ENCODE measurements at places on chromosomes 1 and 21.

DNA sequence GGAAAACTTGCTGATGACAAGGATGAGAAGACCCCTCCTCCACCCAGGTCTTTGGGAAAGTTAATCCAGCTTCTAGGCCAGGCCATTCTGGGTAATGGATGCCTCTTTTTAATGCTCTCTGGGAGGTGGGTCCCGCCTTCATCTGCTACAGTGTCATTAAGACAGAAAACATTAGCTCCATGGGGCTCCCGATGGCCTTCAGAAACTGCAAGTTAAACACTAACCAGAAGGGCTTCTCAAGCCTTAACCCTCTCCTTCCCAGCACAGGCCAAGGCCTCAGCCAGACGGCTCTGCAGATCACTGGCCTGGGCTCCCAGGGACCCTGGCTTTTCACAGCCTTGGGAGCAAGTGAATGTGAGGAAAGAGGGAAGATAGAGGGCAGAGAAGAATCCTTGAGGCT, 364.9 kb downstream of the MATN1 start:
- no peak for DNase-seq

- no peak for DNase-seq
These were observed 55.3 kb downstream of the CHD5 start for GRCh38 chr1:6124746-6125365.

GRCh38 chr1:41950820-41951219, 32.1 kb upstream of the HIVEP3 start:
- no peak for DNase-seq

GRCh38 chr1:178371235-178371634, 125.5 kb downstream of the CLEC20A start:
- DNase-seq, result no peak

- no peak for DNase-seq
These were observed 27.3 kb downstream of the KIAA2013 start for GRCh38 chr1:11898831-11899467.

DNA sequence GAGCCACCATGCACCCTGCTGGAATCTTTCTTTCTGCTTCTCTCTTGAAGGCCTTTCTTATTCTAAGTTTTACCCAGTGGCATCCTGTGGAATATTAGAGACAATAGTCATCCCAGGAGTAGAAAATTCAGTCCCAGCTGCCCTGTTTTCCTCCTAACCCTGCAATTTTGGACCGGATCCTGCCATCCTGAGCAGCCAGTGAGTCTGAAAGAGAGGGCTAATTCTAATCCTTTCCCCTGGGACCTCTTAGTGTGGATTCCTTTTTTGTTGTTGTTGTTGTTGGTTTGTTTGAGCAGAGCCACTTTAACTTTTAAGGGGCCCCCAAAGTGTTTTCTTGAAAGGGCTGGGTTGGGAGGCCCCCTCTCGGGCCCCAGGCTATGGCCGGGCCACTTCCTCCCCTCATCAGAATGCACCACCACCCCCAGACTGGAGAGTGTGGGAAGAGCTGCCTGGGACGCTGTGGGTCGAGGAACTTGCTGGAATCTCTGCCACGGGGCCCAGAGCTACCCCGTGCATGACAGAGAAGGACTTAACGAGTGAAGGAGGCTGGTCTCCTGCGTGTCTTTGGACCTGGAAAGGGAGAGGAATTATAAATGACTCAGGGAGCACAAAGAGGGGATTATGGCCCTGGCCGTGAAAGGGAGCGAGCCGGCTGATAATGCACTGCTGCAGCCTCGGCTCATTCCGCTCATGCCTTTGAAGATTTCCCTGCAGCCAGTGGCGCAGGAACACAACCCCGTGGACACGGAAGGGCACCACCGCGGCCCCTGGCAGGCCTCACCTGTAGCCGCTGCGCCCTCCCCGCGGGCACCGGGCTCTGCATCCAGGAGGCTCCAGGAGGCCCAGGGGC, 81.0 kb upstream of the AKT3 start:
- DNase-seq, result no peak

- no peak for DNase-seq
These were observed 15.2 kb upstream of the CLSTN1 start for GRCh38 chr1:9838946-9839345.

DNA sequence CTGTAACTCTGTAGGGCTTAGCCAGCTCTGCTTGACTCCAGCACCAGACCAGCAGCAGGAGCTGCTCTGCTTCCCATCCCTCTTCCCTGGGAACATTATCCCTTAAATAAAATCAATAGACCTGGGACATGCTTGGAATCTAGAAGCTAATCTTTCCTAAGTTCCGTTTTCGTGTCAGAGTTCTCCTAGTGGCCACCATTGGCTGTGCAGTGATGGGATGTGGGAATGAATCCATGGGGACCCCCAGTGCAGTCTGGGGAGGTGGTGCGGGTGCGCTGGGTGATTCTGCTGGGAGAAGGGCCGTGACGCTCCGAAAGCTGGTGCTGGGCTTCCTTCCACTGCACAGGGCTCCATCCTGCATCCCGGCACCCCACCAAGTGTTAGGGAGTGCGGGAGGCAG, 202.7 kb downstream of the CAMTA1 start:
- no peak for DNase-seq

GRCh38 chr1:18505666-18506065, 24.9 kb downstream of the KLHDC7A start:
- no peak for DNase-seq

- no peak for DNase-seq
These were observed 103.6 kb downstream of the GALNT2 start for GRCh38 chr1:230170622-230171021.

GRCh38 chr1:234549447-234550021, 60.4 kb downstream of the IRF2BP2 start:
- no peak for DNase-seq

GRCh38 chr1:3011631-3012455, 9.4 kb upstream of the ACTRT2 start:
- DNase-seq, result no peak

- no peak for DNase-seq
These were observed 85.4 kb downstream of the TBX15 start for GRCh38 chr1:118902711-118903191.

DNA sequence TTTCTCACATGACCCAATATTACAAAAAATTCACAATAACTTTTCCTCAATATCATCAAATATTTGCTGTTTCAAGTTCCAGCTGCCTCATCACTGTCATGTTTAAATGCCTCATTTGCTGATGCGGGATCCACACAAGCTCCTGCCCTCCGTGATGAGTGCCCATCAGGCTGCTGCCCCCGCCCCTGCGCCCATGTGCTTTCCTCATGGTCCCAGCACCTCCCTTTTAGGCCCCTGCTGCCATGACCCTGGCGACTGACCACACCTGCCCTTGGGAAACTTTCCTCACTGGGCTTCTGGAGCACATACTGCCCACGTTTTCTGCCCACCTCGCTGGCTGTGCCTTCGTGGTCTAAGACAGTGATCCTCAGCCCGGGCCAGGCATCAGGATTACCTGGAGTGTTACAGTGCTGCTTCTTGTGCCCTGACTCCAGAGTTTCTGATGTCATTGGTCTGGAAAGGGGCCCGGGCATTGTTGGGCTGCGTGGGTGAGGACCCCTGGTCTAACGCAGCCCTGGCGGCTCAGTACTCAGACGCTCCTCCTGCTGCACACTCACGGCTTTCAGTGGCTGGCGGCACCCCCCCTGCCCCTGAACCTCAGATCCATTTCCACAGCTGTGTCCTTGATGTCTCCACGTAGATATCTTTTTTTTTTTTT, 20.5 kb downstream of the PLEKHM2 start:
- DNase-seq, result no peak

DNA sequence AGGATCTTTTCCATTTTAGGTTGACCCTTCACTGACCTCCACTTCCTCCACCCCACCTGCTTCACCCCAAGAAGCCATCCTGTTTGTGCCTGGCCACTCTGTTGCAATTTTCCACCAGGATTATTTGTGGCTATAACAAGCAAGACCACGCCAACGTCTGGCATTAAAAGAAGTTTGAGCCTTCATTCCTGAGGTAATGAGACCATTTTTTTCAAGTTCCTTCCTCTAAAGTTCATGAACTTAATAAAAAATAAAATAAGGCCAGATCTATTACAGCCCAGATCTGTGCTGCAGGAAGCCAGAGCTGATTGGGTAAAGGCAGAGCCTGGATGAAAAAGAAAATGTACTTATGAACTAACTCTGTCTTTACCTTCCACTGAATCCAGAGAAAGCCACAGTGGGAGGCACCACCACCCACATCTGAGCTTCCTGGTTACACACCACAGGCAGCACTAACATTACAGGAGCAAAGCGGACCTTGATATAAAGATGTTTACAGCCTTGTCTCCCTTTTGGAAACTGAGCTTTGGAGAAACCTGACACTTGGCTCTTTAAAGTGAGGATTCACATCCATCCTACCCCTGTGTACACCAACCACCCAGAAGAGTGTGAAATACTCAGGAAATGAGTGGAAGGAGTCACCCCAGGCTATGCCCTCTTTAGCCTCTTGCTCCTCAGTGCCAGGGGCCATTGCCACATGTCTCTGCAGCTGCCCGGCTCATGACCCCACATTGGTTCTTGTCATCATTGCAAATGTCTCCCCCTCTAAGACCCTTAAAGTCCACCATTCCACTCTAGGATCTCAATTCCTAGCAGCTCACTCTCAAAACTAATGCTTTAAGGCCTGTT, 293.6 kb downstream of the PLPP3 start:
- DNase-seq, result no peak

DNA sequence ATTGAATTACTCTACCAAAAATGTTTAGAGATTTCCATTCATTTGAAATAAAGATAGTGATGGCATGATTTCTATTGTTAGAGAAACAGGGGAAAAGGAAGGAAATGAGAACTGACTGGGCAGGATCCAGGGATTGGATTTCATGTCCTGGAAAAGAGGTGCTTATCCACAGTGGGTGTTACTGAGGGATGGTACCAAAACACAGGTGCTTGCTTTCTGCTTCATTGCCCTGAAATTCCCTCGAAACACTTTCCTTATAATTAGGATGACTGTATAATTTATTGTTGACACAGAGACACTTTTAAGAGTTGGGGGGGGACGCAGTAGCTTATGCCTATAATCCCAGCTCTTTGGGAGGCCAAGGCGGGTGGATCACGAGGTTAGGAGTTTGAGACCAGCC, 185.0 kb upstream of the KCNK2 start:
- DNase-seq, result no peak

DNA sequence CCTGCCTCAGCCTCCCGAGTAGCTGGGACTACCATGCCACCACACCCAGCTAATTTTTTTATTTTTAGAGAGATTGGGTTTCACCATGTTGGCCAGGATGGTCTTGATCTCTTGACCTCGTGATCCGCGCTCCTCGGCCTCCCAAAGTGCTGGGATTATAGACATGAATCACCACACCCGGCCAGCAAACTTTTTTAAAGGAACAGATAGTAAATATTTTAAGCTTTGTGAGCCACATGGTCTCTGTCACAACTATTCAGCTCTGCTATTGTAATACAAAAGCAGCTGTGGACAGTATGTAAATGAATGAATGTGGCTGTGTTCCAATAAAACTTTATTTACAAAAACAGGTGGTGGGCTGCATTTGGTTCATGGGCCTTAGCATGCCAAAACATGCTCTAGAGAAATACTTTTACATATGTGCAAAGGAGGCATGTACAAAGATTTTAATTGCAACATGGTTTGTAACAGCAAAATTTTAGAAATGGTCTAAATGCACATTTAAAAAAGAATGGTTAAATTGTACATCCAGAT, 47.0 kb downstream of the CDCP2 start:
- no peak for DNase-seq

- DNase-seq, result no peak
These were observed 982 bp upstream of the IL24 start for GRCh38 chr1:206896261-206896660.

DNA sequence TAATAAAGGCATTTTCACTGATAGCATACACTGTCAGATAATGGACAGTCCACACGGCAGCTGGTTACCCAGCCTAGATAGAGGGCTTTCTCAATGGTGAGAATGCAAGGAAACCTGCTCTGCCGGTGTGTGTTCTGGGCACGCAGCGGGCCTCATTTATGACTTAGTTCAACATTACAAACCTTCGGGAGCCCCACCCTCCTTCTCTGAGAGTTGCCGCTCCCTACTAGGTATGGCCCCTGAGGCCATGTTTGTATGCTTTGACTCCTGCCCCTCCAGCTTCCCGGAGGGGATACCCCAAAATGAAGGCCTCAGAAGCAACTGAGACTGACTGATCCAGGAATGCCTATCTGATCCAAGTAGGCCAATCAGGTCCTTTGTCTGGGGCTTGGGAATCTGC, 17.2 kb upstream of the FABP3 start:
- no peak for DNase-seq

- no peak for DNase-seq
These were observed 85.8 kb downstream of the MRPS6 start for GRCh38 chr21:34158866-34159835.

- DNase-seq, result no peak
These were observed 48.9 kb downstream of the AK4 start for GRCh38 chr1:65196926-65197325.

- no peak for DNase-seq
These were observed 108.0 kb downstream of the HLCS start for GRCh38 chr21:36858320-36858957.

- DNase-seq, result no peak
These were observed 41.4 kb upstream of the LMX1A start for GRCh38 chr1:165397944-165398343.

GRCh38 chr1:161872506-161872905, 106.4 kb downstream of the ATF6 start:
- no peak for DNase-seq

DNA sequence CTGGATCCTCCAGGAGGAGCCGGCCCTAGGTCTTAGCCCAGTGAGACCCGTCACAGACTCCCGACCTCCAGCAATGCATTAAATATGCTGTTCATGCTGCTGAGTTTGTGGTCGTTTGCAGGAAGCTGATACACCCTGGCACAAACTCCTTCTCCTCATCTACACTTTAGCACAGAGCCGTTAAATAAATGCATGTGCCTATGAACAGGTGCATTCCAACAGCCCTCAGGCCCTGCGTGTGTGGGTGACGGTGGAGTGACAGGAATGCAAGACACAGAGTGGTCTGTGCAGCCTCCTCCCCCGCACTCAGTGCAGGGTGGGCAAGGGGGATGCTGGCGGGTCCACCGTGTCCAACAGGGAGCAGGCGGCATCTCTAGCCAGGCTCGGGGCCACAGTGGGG, 106.6 kb upstream of the TMPRSS2 start:
- no peak for DNase-seq

DNA sequence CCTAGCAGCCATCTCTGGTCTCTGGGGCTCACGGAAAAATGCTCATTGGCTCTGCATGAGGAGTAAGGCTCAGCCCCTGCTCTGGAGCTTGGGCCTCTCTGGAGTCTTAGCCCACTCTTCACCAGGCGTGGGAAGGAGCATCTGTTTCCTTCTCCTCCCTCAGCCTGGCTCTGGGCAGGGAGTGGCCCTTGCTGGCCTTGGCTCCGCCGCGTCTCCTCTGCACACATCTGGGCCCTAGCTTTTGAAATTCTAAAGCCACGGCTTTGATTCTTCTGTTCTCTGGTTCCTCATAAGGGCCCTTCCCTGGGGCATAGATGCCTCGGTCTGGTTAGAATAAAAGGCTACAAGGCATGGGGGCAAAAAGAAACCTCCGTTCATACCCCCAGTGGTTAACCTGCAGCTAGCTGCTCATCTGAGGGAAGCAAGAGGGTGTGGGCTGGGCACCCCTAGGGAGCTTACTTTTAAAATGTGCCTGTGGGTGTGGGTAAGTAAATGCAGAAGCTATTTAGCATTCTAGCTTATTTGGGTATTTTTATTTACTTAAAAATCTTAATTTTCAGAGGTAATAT, 145.6 kb downstream of the CAMTA1 start:
- no peak for DNase-seq

- no peak for DNase-seq
These were observed 51.9 kb upstream of the EDN2 start for GRCh38 chr1:41536361-41536802.

GRCh38 chr1:109917051-109917767, 6.6 kb downstream of the CSF1 start:
- DNase-seq, result no peak
